ENCODE measurements at places on chromosomes 6 and 20.

DNA sequence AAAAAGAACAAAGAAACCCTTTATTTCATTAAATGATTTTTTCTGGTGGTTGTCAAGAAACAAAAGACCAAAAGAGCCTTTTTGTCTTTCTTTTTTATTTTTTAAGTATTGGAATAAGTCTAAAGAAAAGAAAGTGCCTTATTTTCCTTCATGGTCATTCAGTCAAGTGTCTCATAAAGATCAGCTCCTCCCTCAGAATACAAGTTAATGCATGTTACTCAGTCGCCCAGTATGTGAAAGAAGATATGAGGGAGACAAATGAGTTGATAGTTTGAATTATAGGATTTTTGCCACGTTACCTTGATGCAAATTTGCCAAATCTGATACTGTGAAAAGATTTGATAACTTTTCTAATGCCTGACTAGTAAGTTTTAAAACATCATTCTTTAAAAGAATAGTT is 157.2 kb downstream of the QKI start:
- no peaks in the 10 kb centered on the region for H3K4me1 ChIP-seq
- H3K36me3 ChIP-seq: peaks cover 17% of the 10 kb centered on the region
- DNase-seq: no peak

- DNase-seq: no peak
- no peaks in the 10 kb centered on the region for H3K4me1 ChIP-seq
- no peak overlapping the region for H3K4me3 ChIP-seq
- no peaks in the 10 kb centered on the region for H3K36me3 ChIP-seq
Observed at GRCh38 chr6:75525682-75526081, 32.1 kb upstream of the FILIP1 start.

GRCh38 chr20:3869839-3870634 is 19.1 kb upstream of the PANK2 start:
- peaks cover 2% of the 10 kb centered on the region for H3K4me1 ChIP-seq
- peaks cover 12% of the 10 kb centered on the region for H3K36me3 ChIP-seq
- H3K27ac ChIP-seq: peak overlapping the region; percentile 46
- no peaks in the 10 kb centered on the region for H3K27me3 ChIP-seq
- no peak for DNase-seq

- H3K4me3 ChIP-seq: no peak overlapping the region
- H3K27ac ChIP-seq: no peak overlapping the region
- H3K27me3 ChIP-seq: no peaks in the 10 kb centered on the region
- peaks cover 11% of the 10 kb centered on the region for H3K4me1 ChIP-seq
Observed at GRCh38 chr6:130557481-130558112, 191.8 kb downstream of the TMEM200A start.

DNA sequence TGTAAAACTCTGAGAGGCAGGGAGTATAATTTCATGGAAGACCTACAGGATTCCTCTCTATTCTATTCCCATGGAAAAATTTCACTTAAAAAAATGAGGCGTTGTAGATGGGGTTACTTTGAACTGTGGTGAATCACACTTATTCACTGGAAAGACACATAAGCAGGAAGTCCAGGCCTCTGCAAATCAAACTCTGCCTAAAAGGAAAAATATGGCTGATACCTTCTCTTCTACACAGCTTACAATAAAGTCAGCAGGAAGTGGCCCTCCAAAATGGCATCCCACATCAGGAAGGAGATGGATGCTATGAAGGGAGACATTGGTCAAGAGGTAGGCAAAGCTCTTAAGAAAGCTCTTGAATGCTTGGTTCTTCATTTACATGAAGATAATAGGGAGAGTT is 115.9 kb downstream of the FYN start:
- H3K4me3 ChIP-seq: peak overlapping the region; percentile 42
- H3K27me3 ChIP-seq: no peaks in the 10 kb centered on the region
- peak overlapping the region; percentile 79 for H3K27ac ChIP-seq
- DNase-seq: no peak

- no peaks in the 10 kb centered on the region for H3K27me3 ChIP-seq
- peaks cover 21% of the 10 kb centered on the region for H3K4me1 ChIP-seq
- no peak for DNase-seq
- H3K36me3 ChIP-seq: no peaks in the 10 kb centered on the region
- H3K4me3 ChIP-seq: no peak overlapping the region
- H3K27ac ChIP-seq: no peak overlapping the region
Observed at GRCh38 chr6:135883045-135883444, 31.5 kb downstream of the PDE7B start.

GRCh38 chr20:49319208-49319809 is 41.5 kb upstream of the ZNFX1 start:
- peak overlapping the region; percentile 91 for H3K4me3 ChIP-seq
- H3K27ac ChIP-seq: no peak overlapping the region
- H3K4me1 ChIP-seq: peaks cover 17% of the 10 kb centered on the region
- DNase-seq: no peak
- peaks cover 63% of the 10 kb centered on the region for H3K27me3 ChIP-seq
- H3K36me3 ChIP-seq: peaks cover 2% of the 10 kb centered on the region

- no peaks in the 10 kb centered on the region for H3K36me3 ChIP-seq
- H3K27me3 ChIP-seq: peaks cover 2% of the 10 kb centered on the region
- H3K27ac ChIP-seq: no peak overlapping the region
- H3K4me1 ChIP-seq: no peaks in the 10 kb centered on the region
- peak; percentile 31 for DNase-seq
Observed at GRCh38 chr6:39137245-39137644, 22.3 kb upstream of the SAYSD1 start.

GRCh38 chr6:80638213-80639055 is 532.0 kb downstream of the BCKDHB start:
- no peak for DNase-seq
- no peaks in the 10 kb centered on the region for H3K4me1 ChIP-seq
- no peaks in the 10 kb centered on the region for H3K27me3 ChIP-seq
- H3K36me3 ChIP-seq: no peaks in the 10 kb centered on the region

- DNase-seq: no peak
- no peaks in the 10 kb centered on the region for H3K4me1 ChIP-seq
- no peaks in the 10 kb centered on the region for H3K36me3 ChIP-seq
- H3K27me3 ChIP-seq: peaks cover 11% of the 10 kb centered on the region
- H3K4me3 ChIP-seq: no peak overlapping the region
Observed at GRCh38 chr6:152348116-152348515, 289.0 kb downstream of the SYNE1 start.

- H3K36me3 ChIP-seq: no peaks in the 10 kb centered on the region
- peaks cover 2% of the 10 kb centered on the region for H3K27me3 ChIP-seq
- H3K4me3 ChIP-seq: no peak overlapping the region
- no peak for DNase-seq
Observed at GRCh38 chr6:43898358-43899131, 128.5 kb downstream of the VEGFA start.

DNA sequence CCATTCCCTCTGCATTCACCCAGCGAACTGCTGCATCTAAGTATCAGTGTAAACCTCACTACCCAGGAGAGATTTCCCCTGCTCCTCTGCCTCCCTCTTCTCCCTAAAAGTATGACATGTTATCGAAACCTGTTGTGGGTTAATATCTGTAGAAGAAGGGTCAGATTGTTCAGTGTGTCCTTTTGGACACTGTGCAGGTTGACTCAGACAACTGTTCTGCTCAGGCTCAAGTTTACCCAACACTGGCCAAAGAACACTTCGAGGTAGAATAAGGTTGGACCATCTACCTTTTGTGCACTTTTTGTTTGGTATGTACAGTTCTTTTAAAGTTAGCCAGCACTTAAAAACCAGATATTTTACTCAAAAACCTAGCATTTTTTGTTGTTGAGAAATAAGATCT is 4.6 kb downstream of the NT5DC1 start:
- H3K36me3 ChIP-seq: peaks cover 10% of the 10 kb centered on the region
- no peaks in the 10 kb centered on the region for H3K27me3 ChIP-seq

DNA sequence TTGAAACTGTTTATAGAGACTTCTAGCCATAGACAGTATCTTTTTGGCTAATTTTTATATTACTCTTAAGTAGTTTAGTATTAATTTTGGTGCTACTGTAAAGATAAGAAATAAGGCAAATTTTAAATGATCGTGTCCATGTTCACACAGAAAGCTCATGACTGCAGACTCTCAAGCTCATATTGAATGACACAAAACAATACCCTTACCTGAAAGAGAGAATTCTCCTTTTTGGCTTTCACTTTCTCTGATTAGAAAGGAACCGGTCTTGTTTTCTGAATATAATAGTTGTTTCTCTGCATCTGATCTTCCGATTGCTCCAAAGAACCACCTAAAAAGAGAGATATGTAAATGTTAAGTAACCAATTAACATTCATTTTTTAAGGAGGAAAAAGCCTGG is 57.0 kb downstream of the FRK start:
- H3K27ac ChIP-seq: no peak overlapping the region
- no peaks in the 10 kb centered on the region for H3K27me3 ChIP-seq
- no peak for DNase-seq

DNA sequence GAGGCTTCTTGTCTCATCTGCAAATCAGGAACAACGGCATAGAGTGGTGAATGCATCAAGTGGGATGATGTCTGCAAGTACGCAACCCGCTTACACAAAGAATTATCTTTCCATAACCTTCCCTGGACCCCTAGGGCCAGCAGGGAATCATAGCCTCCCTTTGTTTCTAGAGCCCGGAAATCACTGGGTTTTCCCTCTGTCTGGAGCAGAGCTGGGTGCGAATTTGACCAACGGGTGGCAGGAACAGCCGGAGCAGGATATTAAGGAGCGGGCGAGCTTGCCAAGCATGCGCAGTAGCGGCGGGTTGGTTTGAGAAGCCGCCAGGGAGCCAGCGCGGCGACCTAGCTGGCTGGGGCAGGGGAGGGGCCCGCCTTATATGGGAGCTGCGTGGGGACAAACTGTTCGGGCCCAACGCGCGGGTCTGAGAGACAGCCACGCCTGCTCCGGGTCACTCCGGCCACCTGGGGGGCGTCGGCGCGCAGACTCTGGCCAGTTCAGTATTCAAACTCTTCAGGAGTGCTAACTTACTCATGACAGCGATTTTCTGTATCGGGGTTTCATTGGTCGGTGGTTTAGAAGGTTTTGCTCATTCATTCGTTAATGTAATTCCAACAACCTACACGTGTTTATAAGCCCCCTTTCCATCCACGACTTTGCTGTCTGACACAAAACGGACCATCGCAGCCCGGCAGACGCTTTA is 1.6 kb upstream of the KIF16B start:
- DNase-seq: peak; percentile 78
- peaks cover 2% of the 10 kb centered on the region for H3K27me3 ChIP-seq
- H3K27ac ChIP-seq: peak overlapping the region; percentile 62
- H3K4me3 ChIP-seq: peak overlapping the region; percentile 83
- H3K4me1 ChIP-seq: peaks cover 16% of the 10 kb centered on the region
- H3K36me3 ChIP-seq: no peaks in the 10 kb centered on the region

DNA sequence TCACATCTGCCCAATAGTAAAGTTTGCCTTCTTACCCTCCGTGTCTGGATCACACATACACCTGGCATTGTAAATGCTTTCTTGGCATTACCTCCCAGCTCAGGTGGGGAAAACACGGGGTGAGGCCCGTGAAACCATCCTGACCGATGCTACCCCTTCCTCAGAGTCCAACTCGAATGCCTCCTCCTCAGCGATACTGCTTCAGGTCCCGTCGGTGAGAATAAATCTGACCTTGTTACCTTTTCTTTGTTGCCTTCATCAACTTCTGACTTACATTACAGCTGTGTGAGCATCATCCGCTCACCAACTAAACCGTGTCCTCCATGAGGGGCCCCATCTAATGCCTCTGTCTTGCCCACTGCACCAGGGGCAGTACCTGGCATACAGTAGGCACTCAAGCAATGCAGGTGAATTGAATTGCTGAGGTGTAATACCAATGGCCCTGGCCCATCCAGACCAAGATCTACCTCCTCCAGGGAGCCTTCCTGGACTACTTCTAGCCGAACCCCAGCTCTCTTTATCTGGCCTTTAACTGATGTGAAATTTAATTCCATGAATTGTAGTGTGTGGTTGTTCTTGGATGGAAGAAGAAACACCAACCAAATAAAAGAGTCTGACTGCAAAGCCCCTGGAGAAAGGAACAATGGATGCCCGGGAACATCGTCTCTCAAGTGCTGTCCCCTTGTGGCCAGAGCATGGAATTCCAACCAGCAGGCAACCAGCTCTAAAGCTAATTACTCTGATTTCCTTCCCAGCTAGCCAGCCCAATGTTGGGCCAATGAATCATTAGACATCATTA is 141.5 kb downstream of the ANKRD60 start:
- no peak for DNase-seq
- no peak overlapping the region for H3K4me3 ChIP-seq
- H3K27me3 ChIP-seq: peaks cover 7% of the 10 kb centered on the region
- H3K27ac ChIP-seq: no peak overlapping the region

DNA sequence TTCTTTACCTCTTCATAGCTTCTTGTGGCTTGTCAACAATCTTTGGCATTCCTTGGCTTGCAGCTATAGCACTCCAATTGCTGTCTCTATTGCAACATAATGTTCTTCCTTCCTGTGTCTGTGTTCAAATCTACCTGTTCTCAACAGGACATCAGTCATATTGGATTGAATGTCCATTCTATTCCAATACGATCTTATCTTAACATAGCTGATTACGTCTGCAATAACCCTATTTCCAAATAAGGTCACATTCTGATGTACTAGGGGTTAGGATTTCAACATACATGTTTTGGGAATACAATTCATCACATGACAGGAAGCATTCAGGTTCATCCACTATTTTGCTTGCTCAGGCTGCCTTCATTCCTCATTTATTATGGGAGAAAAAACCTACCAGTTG is 684.4 kb upstream of the CITED2 start:
- H3K4me3 ChIP-seq: no peak overlapping the region
- no peaks in the 10 kb centered on the region for H3K36me3 ChIP-seq
- H3K27me3 ChIP-seq: no peaks in the 10 kb centered on the region
- H3K27ac ChIP-seq: no peak overlapping the region
- DNase-seq: no peak

DNA sequence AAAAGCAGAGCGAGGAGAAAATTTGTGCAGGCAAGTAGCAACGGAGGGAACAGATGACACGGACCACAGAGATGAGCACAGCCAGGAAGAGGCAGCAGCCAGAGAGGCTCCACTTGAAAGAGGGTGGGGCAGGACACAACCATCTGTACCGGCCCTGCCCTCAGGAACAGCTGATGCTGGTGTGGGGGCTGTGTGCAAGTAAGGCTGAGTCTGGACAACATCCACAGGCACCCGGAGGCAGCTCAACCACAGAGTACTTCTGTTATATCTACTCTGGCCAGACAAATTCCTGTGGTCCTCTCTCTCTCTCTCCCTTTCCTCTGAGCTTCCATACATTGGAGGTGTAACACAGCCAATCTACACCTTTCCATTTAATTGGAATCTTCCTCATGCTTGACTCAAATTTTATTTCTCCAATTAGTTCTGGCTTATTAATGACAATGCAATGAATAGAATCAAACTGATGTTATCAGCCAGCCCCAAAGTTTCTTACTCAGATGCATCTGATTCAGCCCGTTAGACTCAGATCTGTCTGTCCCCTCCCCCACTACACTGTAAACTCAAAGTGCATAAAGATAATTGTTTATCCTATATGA is 24.9 kb downstream of the KIF13A start:
- peaks cover 56% of the 10 kb centered on the region for H3K27me3 ChIP-seq
- H3K27ac ChIP-seq: peak overlapping the region; percentile 38
- no peak overlapping the region for H3K4me3 ChIP-seq
- H3K4me1 ChIP-seq: peaks cover 2% of the 10 kb centered on the region
- DNase-seq: no peak
- H3K36me3 ChIP-seq: no peaks in the 10 kb centered on the region

Measured in activated naive CD8-positive, alpha-beta T cell treated with anti-CD3 and anti-CD28 coated beads, Interleukin-2, amount 10 ng/mL, durations not matched to agents 7 days and 5 days (primary cell).